ENCODE measurements at places on chromosomes 5 and 9.

GRCh38 chr5:108924457-108924961 is 176.8 kb downstream of the FER start:
- DNase-seq, result no peak

DNA sequence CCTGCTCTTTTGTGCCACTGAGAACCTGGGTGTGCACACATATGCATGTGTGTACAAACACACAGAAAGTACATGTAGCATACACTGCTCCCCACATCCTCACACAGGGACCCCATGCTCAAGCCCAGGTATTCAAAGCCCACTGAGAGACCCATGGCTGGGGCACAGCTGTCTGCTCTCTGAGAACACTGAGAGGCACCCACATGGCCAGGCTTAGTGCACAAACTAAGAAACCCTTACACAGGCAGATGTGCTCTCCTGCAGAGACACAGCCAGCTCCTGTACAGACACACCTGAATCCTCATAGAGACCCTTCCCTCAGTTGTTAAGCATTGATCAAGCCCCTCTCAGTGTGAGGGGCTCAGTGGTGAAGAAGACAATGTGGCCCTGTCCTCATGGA is 92.5 kb downstream of the CACNA1B start:
- no peak for DNase-seq

DNA sequence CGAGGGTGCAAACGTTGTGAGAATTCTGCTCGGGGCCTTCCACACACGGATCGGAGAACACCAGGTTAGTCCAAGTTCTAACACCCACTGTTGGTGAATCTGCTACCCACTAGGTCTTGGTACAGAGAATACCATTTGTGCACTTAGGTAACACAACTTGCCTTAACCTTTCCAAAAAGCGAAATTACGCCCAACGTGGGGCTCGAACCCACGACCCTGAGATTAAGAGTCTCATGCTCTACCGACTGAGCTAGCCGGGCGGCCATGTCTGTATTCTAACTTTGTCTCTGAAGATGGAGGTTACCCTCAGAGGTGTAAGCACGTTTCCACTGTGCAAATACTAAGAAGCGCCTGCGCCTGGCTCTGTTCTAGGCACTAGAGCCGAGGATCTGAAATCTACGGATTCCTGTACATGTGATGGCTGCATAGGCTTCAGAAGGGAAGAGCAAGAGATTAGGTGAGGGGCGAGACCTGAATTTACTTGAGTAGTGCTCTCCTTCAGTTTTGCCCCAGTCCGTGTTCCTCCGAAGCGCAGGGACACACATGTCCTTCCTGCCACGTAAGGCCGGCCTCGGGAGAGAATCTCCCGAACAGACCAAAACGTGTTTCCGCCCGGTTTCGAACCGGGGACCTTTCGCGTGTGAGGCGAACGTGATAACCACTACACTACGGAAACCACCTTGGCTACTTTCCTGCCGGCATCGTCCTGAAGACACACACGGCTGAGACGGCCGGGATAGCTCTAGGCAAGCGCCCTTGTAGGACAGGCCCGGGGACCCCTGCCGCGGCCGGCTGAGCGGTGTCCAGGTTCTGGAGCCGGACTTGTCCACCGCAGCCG is 1.1 kb upstream of the TRIM41 start:
- DNase-seq, result peak; percentile 86

- no peak for DNase-seq
Observed at GRCh38 chr9:105188746-105189145, 55.7 kb upstream of the SLC44A1 start.

GRCh38 chr9:6307551-6308096 is 20.6 kb upstream of the TPD52L3 start:
- DNase-seq, result no peak

DNA sequence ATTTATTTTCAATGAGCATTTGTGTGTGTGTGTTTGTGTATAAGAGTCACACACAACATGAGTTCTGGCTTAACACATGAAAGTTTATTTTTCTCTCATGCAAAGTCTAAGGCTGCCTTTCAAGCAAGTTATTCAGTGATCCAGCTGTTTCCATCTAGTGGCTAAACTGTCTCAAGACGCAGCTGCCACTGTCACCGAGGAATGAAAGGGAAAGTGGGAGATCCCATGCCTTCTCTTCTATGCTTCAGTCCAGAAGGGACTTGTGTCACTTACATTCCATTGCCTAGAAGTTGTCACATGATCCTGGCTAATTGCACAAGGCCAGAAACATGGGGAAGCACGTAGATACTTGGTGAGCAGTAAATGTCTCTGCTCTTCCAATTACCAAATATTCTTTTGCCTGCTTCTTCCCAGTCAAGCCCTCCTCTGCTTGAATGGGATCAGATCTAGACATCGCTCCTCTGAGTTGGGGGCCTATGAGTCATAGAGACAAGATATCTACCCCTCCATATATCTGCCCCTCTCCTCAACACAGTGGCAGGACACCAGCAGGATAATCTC is 30.4 kb upstream of the SLIT3 start:
- DNase-seq, result no peak

- no peak for DNase-seq
Observed at GRCh38 chr9:68791169-68791568, 86.1 kb downstream of the PIP5K1B start.

- no peak for DNase-seq
Observed at GRCh38 chr5:127431977-127432585, 85.4 kb upstream of the PRRC1 start.

- no peak for DNase-seq
Observed at GRCh38 chr5:97107318-97107717, 35.1 kb downstream of the LIX1 start.

DNA sequence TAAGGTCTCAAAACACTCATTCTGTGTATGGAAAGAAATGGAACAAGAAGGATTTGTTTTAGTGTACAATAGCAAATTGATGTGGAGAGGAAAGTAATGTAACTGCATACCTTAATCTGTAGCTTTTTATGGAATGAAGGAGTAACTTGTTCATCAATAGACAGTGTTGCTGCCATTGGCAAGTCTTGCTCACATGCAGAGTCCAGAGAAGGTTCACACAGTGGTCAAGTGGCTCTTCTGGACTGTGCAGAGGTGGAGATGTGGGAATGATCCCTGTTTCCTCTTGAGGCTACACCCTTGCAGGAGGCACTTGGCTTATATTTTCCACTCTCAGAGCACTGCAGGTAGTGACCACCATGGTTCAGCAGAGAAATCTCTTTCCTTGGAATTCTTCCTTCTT is 132.9 kb upstream of the ANKH start:
- DNase-seq, result no peak

DNA sequence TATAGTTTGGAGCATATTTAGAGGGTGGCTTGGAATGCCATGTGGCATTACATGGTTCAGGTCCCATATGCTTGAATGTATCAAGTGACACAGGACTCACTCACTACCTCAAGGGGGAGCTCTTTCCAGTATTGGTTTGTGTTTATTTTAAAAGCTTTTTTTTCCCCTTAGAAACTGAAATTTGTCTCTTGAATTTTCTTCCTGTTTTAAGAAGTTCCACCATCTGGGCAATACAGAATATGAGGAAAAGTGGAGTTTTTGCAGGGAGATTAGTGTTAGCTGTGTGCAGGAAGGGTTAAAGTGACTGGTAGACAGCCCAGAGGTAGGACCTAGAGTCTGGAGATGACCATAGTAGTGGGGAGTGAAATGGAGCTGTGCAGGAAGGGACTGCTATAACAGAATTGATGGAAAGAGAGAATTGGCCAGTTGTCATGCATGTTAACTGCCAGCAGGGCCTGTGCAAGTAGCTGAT is 36.6 kb downstream of the CTNNA1 start:
- DNase-seq, result no peak

DNA sequence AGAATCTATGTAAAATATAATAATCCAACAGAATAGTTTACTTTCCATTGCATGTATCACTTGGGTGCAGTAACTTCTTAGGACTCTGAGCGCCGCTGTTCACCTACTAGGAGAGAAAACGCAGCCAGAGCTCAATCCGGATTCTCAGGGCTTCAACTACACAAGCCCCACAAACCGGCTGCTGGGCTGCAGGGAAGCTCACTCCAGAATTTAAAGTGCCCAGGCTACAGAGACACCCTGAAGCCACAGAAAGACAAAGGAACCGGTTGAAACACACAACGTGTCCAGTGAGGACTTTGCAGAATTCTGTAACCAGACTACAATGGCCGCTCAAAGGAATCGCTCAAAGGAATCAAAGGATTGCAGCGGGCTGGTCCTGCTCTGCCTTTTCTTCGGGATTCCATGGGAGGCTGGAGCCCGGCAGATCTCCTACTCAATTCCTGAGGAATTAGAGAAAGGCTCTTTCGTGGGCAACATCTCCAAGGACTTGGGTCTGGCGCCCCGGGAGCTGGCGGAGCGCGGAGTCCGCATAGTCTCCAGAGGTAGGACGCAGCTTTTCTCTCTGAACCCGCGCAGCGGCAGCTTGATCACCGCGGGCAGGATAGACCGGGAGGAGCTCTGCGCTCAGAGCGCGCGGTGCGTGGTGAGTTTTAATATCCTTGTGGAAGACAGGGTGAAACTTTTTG is at the start of gene PCDHGA10:
Gene PCDHGA10 (plus strand): TSS at position 134 of the 686 bp plus-strand sequence. CDS start 189 bp downstream, at position 323.
- DNase-seq, result no peak

DNA sequence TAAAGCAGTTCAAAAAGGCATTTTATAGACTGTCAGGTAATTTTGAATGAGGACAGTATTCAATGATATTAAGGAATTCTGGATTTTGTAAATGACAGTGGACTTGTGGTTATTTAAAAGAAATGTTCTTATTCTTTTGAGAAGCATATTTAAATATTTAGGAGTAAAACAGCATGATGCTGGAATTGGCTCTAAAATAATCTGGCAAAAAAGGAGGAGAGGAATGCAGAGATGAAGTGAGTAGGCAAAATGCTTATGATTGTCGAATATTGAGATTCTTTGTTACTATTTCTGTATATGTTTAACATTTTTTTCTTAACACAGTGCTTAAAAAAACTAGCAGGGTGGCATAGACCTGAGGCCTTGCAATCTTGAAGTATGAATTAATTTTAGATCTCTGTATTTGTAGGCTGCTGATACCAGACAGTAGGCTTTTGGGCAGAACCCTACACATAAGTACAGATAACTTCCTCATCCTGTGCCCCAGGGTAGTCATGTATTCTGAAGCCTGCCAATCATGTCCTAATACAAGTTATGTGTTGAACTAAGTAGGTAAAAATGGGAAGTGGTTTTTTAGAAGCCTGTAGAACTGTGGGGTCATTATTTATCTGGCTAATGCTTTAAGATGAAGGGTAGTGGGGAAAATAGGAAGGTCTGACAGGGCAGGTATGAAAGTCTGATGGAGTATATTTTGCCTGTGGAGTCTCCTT is 9.4 kb downstream of the CD180 start:
- no peak for DNase-seq

GRCh38 chr5:148033134-148033533 is 30.6 kb upstream of the SPINK5 start:
- no peak for DNase-seq

DNA sequence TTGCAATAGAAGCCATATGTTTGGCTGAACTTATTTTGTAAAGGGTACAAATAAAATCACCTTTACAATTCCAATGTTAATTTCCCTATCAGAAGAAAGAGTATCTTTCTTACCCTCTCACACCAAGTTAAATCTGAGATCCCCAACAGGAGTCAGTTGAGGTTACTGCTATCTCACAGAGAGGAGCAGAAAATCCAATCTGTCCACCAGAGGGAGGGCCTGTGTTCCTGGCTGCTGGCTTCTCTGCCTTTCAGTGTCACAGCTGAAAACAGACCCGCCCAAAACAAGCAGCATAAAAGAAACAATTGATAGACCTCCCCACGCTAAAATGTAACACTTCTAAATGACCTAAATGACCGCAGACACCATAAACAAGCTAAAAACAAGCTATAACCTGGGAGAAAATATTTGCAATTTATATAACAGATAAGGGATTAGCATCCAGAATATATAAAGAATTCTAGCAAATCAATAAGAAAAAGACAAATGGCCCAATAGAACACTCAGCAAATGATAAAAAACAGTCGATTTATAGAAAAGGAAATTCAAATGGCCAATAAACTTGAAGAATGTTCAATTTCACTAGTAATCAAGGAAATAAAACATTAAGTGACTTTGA is 24.5 kb upstream of the MVB12B start:
- peak; percentile 16 for DNase-seq

DNA sequence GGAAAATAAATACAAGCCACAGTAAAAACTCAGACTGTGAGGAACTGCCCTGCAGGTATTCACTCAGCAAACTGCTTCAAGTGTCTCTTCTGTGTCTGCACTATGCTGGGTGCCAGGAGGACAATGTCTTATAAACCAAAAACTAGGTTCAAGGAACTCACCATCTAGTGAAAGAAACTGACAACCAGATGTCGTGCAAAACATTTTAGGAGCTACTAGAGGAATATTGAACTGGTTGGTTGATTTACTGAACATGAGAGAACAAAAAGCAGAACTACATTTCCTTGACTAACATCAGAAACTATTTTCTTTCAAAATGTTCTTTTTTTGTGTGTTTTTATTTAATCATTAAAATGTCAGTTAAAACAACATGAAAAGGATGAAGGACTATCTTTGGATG is 35.2 kb downstream of the ZNF366 start:
- no peak for DNase-seq

DNA sequence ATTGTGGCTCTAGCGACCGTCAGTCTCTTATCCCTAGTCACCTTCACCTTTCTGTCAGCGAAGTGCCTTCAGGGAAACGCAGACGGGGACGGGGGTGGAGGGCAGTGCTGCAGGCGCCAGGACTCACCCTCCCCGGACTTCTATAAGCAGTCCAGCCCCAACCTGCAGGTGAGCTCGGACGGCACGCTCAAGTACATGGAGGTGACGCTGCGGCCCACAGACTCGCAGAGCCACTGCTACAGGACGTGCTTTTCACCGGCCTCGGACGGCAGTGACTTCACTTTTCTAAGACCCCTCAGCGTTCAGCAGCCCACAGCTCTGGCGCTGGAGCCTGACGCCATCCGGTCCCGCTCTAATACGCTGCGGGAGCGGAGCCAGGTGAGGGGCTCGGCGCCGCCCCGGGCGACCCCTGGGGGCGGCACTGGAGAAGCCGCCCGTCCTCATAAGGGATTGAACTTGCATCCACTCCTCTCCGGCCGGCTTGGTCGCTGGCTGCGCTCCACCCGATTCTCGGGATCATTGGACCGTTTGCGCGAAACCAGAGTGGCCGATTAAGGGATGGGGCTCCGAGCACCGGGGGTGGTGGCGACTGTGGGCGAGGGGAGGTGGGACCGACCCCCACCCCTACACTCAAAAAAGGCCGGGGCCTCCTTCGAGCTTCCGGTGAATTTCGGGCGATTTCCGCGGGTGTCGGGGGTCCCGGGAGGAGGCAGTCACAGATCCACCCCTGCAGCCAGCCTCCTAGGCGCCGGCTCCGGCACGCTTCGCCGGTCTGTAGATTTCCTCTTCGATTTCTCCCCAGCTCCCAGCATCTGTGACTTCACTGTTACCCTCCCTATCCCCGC is 2.7 kb downstream of the PCDHGC5 start:
- DNase-seq, result no peak

GRCh38 chr9:113155911-113156588 is 5.2 kb downstream of the SLC31A2 start:
- no peak for DNase-seq

GRCh38 chr5:118007262-118007661 is 981.1 kb downstream of the DTWD2 start:
- DNase-seq, result no peak

DNA sequence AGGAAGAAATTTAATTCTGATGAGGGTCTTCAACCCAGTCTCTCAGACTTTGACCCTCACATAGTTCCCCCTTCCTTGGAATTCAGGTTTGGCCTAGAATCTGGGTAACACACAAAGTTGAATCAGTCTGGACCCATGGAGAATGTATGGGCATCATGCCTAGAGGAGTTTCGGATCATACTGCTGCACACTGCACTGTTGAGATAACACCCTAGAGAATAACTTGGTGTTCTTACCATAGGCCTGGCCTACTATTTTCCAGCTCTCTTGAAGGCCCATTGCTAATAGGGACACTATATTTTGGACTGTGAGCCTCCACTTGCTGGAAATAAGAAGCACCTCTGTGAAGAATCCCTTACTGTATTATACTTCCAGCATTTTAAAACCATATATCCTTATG is 413.5 kb downstream of the PLK2 start:
- no peak for DNase-seq
